Activated naive CD8-positive, alpha-beta T cell treated with anti-CD3 and anti-CD28 coated beads for 36 hours (primary cell): ENCODE measurements at places on chromosomes 5 and 9.

DNA sequence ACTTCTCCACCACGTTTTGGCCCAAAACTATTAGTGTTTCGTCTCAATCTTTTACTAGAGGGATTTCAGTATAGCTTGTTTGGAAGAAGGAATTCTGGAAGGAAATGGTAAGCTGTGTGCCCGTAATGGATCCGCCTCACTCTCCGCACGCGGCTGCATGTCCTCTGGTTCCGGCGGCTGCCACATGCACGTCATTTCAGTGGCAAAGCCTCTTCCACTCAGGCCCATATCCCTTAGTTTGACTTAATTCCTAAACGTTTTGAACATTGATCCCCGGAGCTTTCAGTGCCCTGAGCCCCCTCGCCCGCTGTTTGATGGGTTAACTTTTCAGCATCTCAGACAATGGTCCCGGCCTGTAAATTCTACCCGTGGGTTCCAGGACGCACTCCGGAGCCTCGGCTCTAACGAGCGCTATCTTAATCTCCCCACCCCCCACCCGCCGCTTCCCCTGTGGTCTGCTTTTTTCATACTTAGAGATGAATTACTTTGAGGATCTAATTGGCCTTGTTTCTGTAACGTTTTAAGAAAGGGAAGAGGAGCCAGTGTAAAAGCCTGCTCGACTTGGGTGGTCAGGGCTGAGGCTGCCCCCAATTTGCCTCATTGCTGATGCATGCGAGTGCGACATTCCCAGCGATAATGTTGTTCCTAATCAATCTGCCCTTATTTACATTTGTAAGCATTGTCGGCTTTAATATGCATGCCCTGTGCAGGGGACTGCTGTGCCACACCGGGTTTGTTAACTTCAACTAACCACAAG is 4.6 kb downstream of the PTCH1 start:
- DNase-seq: peak; percentile 40

GRCh38 chr5:135136546-135136945 is 102.5 kb upstream of the PITX1 start:
- DNase-seq: no peak

- DNase-seq: no peak
Measured at GRCh38 chr9:86685556-86685955, 261.8 kb downstream of the GAS1 start.

DNA sequence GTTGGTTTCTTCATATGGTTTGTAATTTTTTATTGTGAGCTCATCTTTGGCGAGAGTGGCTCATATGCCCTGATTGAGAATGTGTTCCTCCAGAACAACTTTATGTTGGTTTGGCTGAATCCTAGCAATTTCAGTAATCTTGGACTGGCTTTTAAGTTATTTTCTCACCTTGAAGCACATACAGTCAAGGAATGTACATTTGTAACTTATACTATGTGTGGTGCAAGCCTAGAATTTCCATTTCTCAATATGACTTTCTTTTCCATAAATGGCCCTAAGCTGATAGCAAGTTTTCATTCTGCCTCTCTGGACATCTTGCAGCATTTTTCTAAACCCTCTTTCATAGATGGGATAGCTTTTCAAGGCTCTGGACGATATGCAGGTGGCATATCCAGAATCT is 247.5 kb downstream of the DOCK8 start:
- no peak for DNase-seq
